Hippocampal formation (tissue), 2 donors: ENCODE measurements at places on chromosomes 1 and 21.
A peak's percentile ranks its signal among the peaks of the same experiment; 100 is the strongest.

GRCh38 chr1:230858236-230858820 lies 10.0 kb downstream of the C1orf198 start:
- DNase-seq: no peak

- no peak for DNase-seq
Observed at GRCh38 chr1:37866491-37866890, 7.1 kb upstream of the MTF1 start.

DNA sequence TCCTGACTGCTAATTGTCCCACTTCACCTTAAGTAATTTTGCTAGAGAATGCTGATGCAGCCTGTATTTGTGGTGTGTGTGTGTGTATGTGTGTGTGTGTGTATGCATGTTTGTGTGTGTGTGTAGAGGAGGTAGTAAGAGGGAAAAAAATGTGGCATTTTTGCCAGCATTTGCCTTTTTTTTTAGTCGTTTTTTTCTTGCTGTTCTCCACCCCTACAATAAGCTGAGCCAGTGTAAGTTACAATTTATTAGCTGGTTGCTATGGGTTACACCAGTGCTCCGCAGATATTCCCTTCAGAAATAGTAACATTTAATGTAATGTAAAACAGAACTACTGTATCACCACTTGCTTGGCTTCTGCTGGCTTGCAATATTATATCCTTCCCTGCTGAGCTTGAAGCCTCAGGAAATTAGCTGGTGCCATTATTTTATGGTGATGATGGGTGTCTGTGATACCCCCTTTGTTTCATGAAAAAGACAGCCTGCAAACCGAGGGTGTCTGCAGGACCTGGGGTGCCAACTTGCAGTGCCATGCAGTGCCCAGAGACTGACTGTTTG lies 23.4 kb upstream of the IGSF3 start:
- no peak for DNase-seq

DNA sequence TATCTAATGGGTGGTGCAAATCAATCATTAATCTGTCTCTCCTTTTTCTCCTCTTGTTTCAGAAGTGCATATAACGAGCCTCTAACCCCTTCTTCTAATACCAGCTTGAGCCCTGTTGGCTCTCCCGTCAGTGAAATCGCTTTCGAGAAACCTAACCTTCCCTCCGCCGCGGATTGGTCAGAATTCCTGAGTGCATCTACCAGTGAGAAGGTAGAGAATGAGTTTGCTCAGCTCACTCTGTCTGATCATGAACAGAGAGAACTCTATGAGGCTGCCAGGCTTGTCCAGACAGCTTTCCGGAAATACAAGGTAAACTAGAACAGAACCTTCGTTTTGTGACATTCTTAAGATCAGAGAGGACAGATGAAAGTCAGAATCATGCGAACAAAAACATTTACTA lies 25.3 kb upstream of the VAMP3 start:
- DNase-seq: no peak

- DNase-seq: no peak
Observed at GRCh38 chr1:112938210-112938609, 17.8 kb downstream of the SLC16A1 start.

DNA sequence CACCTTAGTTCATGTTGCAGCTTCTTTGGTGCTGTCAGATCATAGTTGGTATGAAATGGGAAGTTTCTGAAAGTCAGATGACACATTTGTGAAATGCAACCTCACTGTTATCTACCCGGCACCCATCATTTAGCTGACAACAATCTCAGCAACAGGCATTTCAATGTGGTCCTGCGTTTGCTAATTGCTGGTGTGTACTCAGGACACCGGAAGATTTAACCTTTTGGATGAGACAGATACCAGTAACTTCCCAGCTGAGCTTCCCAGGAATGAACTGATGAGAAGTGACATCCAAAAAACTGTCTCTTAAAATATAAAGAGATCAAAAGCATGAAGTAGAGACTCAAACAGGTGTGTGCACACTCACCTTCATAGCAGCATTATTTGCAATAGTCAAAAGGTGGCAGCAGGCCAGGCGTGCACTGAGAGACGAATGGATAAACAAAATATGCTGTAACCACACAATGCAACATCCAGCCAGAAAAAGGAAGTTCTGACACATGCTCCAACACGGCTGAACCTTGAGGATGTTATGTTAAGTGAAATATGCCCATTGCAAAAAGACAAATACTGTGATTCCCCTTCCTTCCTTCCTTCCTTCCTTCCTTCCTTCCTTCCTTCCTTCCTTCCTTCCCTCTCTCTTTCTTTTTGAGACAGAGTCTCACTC lies 7.9 kb upstream of the CLDN14 start:
- no peak for DNase-seq

DNA sequence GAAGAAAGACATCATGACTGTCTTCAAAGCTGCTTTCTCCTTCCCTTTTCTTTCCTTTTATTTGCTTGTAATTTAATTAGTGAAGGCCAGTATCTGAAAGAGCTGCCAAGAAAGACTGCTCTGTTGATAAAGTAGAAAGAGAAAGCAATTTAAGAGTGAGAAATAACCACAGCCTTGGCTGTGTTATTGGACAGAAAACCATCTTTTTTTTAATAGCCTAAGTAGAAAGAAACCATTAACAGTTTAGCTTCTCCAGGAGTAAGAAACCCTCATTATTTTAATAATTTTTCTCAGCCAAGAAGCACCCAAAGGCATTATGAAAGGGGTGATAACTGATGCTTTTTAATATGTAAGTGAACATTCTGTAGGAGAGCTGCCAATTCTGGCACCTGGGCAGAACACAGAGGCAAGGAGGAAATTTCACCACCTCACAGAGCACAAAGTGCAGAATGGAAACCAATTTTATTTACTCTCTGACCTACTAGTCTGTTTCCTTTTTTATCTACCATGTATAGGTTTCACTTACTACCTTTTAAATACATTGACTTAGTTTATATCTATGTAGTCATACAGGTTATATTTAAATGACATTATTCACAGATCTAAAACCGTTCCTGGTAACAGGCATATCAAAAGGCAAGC lies 703.2 kb downstream of the MRPL39 start:
- DNase-seq: no peak

GRCh38 chr21:23152130-23152529 lies 2153.9 kb downstream of the NCAM2 start:
- no peak for DNase-seq

DNA sequence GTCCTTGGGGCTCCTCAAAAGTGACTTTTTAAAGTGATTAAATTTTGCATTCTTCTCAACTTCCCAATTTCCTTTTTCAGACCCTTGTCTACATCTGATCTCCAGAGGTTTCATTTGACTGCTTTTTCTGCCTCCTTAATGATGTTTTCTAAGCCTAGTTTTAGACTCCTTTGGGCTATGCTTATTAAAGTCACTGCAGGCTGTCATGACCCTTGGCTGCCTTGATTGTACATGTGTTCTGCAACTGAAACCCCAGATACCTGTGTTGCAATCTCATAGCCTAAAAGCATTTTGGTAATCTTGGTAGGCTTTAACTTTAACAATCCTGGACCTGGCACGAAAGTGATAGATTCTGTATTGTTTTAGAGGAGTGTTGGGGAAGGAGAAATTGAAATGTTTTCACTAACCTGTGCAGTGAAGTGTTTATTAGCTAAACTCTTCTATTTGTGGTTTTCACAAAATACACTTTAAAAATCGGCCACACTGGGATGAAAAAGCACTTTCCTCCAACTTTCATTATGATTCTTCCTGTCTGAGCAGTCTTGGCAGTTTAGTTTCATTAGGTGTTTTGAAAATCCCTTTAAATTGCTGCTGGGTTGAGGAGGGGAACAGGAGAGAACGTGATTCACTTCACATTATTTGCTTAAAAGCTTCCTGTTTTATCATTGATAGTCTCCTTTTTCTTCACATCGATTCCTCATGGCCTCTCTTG lies 4.9 kb downstream of the MACO1 start:
- DNase-seq: no peak

- DNase-seq: no peak
Observed at GRCh38 chr1:30650968-30651320, 72.4 kb downstream of the MATN1 start.

- no peak for DNase-seq
Observed at GRCh38 chr1:174569240-174569639, 121.5 kb downstream of the GPR52 start.

GRCh38 chr1:61165402-61165801 lies 83.0 kb downstream of the NFIA start:
- no peak for DNase-seq

DNA sequence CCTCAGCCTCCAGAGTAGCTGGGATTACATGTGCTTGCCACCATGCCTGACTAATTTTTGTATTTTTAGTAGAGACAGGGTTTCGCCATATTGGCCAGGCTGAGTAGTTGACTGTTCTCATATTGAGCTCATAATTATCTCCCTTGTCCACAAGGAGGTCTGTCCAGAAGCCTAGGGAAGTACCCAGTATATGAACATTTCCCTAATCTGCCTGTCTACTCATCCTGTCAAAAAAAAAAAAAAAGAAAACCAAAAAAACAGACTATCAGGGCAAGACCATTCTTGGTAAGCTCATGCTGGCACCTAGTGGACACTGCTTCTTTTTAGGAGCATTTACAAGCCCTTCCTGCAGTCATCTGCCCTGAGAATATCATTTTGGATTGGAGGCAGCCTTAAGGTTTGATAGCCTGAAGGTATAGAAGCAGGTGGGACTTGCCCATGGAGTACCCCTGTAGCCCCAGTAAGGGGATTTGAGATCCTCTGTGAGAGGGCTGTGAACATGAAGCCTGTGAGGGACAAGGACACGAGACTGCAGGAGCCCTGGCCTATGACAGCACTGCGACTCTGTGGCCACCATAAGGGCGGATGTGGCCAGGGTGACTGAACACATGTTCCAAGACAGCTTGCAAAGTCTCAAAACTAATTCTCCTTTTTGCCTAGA lies 10.8 kb upstream of the DUSP12 start:
- DNase-seq: peak; percentile 23

GRCh38 chr1:162530307-162530987 lies 31.1 kb upstream of the UAP1 start:
- no peak for DNase-seq

- no peak for DNase-seq
Observed at GRCh38 chr1:71850936-71851335, 431.4 kb downstream of the NEGR1 start.

GRCh38 chr1:24566236-24566867 lies 10.5 kb downstream of the NCMAP start:
- no peak for DNase-seq

DNA sequence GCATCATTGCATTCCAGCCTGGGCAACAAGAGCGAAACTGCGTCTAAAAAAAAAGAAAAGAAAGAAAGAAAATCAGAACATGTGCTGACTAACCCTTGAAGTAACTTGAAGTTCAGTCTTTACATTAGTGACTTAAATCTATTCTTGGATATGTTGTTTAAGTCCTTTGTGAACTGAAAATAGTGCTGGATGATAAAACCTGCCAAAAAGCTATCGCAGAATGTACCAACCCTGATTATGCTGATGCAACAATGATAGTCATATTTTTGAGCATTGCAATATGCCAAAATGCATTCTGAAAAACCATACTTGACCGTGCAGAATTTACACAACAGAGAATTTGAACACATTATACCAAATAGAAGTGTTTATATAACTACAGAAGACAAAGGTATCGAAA lies 30.7 kb downstream of the SHISAL2A start:
- DNase-seq: no peak

GRCh38 chr1:59885160-59885832 lies 41.3 kb downstream of the CYP2J2 start:
- no peak for DNase-seq

DNA sequence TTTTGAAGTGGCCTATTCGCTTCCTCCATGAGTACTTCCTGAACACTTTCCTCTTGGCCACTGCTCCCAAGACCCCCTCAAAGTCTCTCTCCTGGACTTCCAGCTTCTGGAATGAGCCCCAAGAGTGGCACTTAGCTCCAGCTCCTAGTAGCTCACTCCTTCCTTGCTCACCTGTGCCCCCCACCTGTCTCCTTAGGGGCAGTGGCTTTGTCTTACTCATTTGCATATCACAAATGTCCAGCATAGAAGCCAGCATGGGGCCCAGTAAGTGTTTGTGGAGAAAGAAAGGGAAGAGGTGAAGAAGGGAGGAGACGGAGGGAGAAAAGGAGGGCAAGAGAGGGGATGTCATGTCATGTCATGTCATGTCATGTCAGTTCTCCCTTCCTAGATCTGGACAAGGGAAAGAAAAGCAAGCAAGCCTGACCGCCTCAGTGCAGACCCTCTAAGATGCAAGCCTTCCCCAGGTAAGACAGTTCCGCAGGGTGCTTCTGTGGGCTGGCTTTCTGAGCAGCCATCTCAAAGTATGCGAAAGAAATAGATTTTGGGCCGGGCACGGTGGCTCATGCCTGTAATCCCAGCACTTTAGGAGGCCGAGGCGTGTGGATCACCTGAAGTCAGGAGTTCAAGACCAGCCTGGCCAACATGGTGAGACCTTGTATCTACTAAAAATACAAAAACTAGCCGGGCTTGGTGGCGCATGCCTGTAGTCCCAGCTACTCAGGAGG lies 6.9 kb upstream of the MX1 start:
- no peak for DNase-seq

- no peak for DNase-seq
Observed at GRCh38 chr1:244349103-244349531, 102.6 kb downstream of the ADSS2 start.

DNA sequence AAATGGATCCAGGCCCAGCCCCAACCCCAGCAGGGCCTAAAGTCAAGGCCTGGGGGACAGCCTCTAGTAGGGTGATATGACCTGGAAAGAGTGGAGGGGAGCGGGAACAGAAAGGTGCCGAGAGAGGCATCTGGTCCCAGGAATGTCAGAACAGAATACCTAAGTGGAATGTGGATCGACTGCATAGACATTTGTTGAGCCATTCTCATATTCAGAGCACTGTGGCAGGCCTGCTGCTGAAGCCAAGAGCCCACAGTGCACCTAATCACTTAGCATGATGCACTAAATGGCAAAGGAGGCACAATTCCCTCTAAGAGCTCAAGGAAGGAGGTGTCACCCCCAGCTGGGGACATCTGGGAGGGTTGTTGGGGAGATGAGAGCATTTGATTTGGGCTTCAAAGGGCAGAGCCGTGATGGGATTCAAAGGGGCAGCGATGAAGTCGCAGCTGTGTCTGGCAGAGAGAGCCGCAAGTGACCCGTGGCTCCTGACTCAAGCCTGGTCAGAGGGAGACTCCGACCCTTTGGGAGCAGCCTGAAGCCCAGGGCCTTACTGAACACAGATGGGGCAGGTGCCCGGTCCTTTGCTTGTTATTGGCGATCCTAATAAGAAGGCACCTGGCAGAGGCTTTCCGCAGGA lies 8.6 kb upstream of the PKP1 start:
- no peak for DNase-seq

DNA sequence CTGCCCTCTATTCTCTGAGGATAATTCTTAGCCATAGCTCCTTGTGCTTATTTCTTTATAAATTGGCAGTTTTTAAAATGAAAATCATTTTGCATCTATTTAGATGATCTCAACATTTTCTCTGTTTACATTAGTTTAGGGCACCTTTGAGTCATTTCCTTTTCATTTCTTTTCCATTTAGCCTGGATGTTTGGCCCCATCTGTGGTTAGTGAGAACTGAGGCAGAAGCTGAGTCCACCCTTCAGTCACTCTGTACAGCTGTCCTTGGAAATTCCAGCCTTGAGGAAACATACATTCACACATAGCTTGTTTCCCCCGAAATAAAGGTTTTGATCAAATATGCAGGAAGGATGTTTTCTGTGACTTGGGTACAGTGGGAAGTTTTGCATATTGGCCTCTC lies 123.7 kb downstream of the NTNG1 start:
- DNase-seq: no peak

- no peak for DNase-seq
Observed at GRCh38 chr1:174659823-174660222, 212.1 kb downstream of the GPR52 start.
